ENCODE measurements at places on chromosomes 3 and 15.

DNA sequence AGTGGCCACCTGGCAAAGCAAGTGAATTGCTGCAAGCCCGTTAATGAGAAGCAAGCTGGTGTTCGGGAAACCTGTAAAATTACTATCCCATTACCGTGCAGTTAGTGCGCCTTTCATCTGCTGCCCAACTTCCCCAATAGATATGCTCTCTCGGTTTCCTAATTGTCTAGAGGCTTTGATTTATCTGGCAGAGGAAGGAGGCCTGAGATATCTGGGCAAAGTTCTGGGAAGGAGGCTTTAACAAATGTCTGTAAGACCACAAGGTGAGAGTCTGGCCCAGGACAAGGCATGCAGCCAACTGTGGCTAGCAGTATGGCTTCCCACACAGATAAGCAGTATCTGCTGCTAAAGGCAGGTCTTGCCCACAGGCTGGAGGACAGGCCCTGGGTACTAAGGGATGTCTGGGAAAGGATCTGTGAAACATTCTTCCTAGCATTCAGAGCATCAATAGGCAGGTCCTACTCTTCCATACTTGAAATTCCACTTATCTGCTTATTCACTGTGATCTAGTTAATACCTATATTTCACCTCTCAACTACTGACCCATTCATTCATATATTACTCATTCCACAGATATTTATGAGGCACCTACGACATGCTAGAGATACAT is 130.0 kb upstream of the SLC2A2 start:
- no peak for DNase-seq

- DNase-seq, result no peak
These were observed 95.9 kb downstream of the SMAD6 start for GRCh38 chr15:66797921-66798320.

- no peak for DNase-seq
These were observed 494 bp downstream of the CPLX3 start for GRCh38 chr15:74826921-74827320.

DNA sequence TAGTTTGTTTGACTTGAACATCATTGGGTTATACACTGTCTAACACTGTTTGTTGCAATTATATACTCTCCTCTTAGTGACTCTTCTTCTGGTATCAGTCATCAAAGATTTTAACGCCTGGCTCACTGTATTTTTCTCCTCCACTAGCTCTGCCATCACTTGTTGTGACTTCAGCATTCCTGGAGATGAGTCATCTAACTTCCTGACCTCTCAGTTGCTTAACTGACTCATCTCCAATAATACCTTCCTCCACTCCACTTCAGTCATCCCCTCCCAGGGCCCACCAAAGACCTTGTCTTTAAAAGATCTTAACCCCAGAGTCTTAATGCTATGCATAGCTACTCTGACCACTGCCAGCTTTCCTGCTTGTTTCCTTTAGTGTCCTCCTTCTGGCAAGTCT is 28.6 kb upstream of the CLSTN2 start:
- DNase-seq, result no peak

DNA sequence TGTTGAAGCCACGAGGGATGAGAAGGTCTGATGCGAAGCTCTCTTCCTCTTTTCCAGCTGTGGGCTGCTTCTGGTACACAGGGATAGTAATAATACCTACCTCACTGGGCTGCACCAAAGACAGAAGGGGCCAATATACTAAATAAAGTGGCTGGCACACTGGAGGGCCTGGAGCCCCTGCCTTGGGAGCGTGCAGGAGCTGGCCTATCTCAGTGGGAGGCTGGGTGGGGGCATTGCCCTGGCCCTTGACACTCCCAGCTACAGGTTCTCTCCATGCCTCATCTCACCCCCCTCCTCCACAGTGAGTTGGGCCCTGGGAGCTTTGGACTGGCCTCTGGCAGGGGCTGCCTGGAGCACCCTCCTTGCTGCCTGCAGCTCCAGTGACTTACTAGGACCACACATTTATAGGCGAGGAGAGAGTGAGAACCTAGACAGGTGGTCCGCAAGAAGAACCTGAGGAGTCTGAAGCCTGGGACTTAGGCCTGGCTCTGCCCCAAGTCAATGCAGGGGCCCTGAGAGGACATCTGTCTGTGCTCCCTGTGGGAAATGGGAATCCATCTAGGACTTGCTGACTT is 1.6 kb downstream of the NOX5 start:
- no peak for DNase-seq

DNA sequence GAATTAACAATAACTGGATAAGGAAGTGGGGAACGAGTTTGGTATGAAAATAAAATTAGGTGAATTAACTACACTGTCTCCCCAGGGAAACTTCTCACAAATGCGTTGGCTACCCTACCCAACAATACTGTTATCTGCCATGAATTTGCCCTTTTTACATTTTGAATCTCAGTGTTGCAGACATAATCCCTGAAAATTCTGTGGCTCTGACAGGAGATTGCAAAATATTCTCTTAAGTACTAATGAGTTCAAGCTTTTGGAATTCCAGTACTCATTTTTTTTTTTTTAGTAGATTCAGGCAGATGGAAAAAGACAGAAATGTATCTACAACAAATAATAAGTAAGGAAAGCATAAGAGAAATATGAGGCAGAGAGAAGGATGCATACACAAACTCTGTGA is 332.6 kb downstream of the LSAMP start:
- no peak for DNase-seq

DNA sequence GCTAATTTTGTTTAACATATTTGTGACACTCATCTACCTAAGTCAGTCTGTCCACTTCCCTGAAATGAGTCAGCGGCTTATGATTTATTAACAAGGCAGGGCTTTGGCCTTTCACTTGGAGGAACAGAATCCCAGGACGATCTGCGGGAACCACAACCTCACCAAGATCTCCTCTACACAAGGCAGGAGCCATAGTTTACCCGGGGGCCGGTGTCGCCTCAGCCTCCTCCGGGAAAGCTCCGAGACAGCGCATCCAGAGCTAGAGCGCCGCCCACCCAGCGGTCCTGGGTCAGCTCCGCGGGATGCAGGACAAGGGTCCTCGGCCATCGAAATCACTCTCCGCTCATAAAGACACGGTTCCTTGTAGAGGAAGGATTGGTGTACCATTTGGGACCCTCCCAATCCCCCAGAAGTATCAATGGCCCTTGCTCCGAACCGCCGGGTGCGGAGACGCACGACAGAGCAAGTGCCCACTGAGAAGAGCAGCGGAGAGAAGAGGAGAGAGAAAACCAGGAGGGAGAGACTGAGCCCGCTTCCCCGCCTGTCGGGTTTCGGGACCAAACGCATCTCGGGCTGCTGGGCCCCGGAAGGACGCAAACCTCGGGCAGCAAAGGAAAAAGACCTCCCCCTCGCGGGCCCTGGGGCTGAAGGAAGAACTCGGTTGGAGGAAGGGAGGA is 13.1 kb upstream of the ALCAM start:
- DNase-seq, result no peak

- no peak for DNase-seq
These were observed 315.9 kb downstream of the BCHE start for GRCh38 chr3:165521131-165521871.

- DNase-seq, result no peak
These were observed 1.8 kb upstream of the CYP11A1 start for GRCh38 chr15:74369084-74369745.

DNA sequence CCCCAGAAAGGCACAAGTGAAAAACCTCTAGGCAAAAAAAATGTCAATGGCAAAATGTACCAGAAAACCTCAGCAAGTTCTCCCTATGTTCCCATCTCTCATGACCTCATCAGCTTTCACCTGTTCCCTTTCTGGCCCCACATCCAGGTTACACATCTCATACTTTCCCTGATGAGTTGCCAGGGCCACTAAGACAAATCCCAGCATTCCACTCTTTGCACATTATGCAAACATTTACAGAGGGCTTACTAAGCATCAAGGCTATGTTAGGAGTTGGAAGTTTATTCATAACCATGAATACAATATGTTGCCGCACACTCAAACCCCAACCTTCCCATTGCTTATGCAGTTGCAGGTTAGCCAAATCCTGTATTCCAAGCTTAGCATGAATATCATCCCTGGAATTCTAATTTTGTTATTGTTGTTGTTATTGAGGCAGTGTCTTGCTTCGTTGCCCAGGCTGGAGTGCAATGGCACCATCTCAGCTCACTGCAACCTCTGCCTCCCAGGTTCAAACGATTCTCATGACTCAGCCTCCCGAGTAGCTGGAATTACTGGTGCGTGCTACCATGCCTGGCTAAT is 129.3 kb upstream of the UBE2E2 start:
- no peak for DNase-seq

DNA sequence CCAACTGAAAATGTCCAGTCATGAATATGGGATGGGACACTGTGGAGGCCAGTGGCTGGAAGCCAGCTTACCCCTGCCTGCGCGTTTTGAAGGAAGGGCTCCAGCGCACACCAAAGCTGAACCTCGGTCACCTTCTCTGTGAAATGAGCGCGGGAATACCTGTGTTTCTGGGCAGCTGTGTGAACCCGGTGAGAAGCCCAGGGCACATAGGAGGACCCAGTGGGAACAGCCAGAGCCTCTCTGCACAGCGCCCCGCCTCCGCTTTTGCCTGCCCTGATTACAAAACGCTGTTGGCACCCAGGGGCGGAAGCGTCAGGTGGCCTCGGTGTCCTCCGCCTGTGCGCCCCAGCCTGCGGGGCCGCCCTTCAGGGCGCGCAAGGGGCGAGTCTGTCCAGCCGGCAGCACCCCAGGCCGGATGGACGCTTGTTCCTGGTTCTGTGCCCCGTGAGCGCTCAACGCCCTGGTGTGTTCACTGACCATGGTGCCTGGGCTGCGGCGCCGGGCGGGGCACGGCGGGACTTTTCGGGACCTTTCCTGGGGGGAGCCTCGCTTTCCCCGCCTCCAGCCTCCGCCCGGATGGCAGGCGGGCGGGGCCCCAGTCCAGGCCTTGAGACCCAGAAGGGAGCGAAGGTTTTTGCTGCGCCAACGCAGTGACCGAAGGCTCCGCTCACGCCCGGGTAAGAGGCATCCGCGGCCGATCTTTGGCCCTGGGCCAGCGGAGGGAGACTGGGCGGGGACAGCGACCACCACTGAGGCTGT is at the start of gene SQOR:
SQOR (plus strand) TSS at position 598 of the 759 bp plus-strand sequence. CDS start 23,895 bp downstream, outside the sequence.
- DNase-seq, result peak; percentile 26

DNA sequence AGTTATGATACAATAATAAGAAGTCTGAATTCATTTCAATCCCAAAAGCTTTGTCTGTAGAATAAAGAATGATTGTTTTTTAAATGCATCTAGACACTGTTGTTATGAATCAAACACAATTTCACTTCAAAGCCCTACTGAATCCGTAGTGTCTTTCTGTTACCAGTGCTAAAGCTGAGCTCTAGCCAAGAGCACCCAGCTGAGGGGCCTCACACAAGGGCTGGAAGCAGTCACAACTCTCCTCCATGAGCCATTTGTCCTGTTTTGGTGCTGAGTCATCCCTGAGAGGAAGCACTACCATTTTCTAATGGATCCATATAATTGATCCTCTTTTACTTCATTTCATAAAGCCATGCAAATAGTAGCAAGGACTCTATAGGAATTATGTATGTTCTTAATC is 158.2 kb upstream of the ANKRD28 start:
- no peak for DNase-seq

DNA sequence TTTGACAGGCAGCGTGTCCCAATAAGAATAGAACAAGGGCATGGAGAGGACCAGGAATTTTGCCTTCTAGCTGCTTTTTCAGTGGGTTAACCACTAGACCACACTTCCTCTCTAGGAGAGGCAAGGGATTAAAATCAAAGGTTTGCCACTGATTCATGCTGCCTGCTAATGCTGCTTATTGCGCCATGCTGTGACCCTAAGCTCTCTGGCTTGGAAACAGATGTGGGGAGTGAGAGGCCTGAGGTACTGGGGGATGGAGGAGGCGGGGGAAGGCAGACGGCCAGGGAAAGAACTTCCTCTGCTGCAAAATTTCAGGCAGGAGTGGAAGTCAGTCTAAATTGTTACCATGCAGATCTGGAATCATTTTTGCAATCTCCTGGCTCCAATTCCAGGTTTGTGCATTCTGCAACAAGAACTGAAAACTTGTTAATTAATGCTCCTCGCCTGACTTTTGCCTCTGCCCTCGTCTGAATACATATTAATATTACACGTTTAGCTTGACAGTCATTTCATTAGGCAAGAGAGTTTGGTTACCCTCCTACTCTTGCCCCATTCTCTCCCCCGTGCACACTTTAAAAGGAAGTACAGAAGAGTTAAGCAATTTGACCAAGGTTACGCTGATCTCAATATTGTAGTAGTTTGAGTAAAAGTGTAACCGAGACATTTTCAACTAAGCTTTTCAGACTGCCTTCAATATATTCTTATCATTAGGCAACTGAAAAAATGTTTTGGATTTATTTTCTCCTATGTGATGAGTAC is 121.7 kb upstream of the SPRED1 start:
- DNase-seq, result no peak

DNA sequence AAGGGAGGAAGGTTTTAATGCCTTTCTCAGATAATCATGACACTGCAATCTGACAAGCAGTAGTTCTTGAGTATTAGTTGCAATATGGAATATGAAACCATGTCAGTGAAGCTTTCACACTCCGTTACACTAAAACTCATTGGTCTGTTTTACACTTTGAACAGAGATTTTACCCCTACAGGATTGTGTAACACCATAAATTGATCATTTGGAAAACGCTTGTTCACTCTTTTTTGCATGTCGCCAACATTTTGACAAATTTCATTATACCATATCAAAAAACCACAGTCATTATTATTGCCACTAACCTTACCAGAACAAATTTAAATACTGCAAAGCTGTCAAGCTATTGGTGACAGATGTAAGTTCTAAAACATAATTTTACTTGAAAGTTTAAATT is 404.8 kb upstream of the THBS1 start:
- no peak for DNase-seq

GRCh38 chr3:45642731-45643152 is 46.5 kb upstream of the SACM1L start:
- DNase-seq, result no peak

DNA sequence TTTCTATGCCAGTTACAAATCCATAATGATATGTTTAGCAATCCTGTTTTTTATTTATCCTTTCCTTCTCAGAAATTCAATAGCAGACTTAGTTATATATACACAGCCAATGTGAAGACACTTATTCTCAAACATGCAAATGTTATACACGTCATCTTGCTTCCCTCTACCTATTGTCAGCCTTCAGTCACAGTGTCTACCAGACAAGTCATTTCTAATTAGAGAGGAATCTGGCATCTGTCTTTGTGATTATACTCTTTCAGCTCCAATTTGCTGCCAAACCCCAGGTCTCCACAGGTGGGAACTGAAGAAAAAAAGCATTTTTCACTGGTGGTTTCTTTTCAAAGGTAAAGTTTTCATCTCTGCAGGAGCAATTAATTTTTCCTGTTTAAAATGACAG is 793.1 kb downstream of the AGBL1 start:
- no peak for DNase-seq
